Activated naive CD8-positive, alpha-beta T cell treated with anti-CD3 and anti-CD28 coated beads, Interleukin-2, amount 50 U/mL, for 24 hours (primary cell): ENCODE measurements at places on chromosomes 16 and 17.

GRCh38 chr16:69707920-69708683 lies 18.3 kb downstream of the NQO1 start:
- DNase-seq: no peak

- no peak for DNase-seq
These were observed 274.6 kb upstream of the HSBP1 start for GRCh38 chr16:83533193-83533592.

GRCh38 chr16:85715169-85716021 lies 26.6 kb upstream of the GINS2 start:
- DNase-seq: no peak

- no peak for DNase-seq
These were observed 17.0 kb downstream of the GFOD2 start for GRCh38 chr16:67702130-67702529.

GRCh38 chr16:89669755-89670154 lies 12.1 kb downstream of the SPATA33 start:
- no peak for DNase-seq

- DNase-seq: no peak
These were observed 163.5 kb upstream of the ZNF267 start for GRCh38 chr16:31710134-31710533.

- no peak for DNase-seq
These were observed 7.8 kb downstream of the HOXB1 start for GRCh38 chr17:48523010-48523409.
